HAP-1 (cell line): ENCODE measurements at places on chromosomes 3 and 15.

GRCh38 chr3:46985588-46985987, 6.1 kb downstream of the NBEAL2 start:
- no peak for DNase-seq

DNA sequence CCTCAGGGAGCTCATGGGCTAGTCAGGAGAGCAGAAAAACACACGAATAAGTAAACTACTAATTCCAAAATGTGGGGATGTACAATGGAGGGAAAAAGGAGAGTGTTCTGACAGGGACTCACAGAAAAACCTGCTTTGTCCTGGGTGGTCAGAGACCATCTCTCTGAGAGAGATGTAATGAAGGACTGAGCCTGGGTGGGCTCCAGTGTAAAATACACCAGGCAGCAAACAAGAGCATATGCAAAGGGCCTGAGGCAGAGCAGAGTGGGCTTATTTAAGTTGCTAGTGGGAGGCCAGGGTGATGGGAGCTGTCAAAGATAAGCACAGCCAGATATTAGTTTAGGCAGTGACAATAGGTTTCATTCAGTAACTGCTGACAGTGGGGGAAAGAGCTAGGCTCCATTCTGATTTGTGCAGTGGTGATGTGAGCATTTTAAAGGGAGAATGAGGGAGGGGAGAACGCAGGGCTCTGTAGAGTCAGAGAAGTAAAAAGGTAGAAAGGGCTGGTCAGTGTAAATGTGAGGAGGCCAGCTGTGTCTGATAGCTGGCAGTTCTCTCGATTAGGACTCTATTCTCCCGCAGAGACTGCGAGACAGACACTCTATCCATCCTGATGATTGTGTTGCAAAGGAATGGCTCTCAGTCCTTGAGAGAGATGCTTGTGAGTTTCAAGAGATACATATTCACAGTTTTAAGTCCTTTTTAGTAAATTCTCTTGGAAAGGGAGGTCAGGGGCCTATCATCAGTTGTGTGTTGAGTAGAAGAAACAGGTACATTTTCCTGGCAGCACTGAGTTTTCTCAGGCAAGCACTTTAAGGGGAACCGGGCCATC, 3.5 kb downstream of the TF start:
- no peak for DNase-seq

DNA sequence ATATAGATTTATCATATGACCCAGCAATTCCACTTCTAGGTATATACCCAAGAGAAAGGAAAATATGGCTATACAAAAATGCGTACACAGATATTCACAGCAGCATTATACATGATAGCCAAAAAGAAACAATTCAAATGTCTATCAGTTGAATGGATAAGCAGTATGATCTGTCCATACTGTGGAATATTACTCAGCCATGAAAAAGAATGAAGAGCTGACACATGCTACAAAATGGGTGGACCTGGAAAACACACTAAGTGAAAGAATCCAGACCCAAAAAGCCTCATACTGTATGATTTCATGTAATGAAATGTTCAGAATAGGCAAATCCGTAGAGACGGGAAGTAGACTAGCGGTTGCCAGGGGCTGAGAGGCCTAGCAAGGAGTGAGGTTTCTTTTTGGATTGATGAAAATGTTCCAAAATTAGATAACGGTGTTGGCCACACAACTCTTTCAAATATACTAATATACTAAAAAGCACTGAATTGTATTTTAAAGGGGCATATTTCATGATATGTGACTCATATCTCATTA, 33.4 kb downstream of the FGD5 start:
- DNase-seq = no peak

GRCh38 chr3:8656240-8656639, 11.6 kb upstream of the SSUH2 start:
- no peak for DNase-seq

- DNase-seq = no peak
Measured at GRCh38 chr3:108528459-108529252, 18.3 kb upstream of the MYH15 start.

DNA sequence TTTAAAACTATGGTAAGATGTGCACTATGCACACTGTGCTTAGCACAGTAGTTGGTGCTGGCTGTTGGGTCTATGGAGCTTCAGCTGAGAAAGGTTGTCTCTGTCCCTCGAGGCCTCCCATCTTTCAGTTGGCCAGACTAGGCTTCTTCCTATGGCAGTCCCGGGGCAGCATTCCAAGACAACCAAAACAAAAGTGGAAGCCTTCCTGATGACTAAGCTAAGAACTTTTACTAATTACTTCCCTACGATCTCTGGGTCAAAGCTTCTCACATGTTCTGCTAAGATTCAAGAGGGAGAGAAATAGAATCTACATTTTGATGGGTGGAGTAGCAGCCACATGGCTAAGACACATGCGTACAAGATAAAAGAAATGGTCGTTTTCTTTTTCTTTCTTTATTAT, 342.8 kb downstream of the TUSC7 start:
- DNase-seq = no peak

- DNase-seq = no peak
Measured at GRCh38 chr3:5699811-5700210, 512.3 kb downstream of the EDEM1 start.

GRCh38 chr3:52527039-52527731, 6.5 kb downstream of the NT5DC2 start:
- no peak for DNase-seq

GRCh38 chr3:52498137-52499054, 3.3 kb downstream of the STAB1 start:
- DNase-seq = no peak

DNA sequence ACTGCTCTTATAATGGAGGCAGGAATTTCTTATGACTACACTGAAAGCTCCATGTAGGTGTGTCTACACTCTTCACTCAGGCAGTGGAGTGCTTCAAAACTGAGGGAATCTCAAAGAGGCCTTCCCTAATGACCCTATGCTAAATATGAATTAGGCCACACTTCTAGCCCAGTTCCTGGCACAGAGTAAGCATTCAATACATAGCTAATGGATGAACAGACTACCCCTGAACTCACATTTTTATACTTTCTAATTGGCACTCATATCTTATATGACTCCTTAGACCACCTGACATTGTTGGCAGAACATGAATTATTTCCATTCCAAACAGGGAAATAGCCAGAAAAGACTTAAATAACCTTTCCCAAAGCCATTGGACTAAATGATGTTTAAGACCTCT, 3.4 kb downstream of the RARRES1 start:
- DNase-seq = no peak

GRCh38 chr3:192825657-192826200, 91.9 kb downstream of the MB21D2 start:
- no peak for DNase-seq

- DNase-seq = no peak
Measured at GRCh38 chr15:99142562-99142961, 37.7 kb downstream of the SYNM start.
